Small intestine (tissue), 16 donors: ENCODE measurements at places on chromosomes 12 and 14. TPM values are rescaled to one million over a fixed set of nuclear protein-coding genes. Genes with fewer than 3 reads are reported as not detected.

DNA sequence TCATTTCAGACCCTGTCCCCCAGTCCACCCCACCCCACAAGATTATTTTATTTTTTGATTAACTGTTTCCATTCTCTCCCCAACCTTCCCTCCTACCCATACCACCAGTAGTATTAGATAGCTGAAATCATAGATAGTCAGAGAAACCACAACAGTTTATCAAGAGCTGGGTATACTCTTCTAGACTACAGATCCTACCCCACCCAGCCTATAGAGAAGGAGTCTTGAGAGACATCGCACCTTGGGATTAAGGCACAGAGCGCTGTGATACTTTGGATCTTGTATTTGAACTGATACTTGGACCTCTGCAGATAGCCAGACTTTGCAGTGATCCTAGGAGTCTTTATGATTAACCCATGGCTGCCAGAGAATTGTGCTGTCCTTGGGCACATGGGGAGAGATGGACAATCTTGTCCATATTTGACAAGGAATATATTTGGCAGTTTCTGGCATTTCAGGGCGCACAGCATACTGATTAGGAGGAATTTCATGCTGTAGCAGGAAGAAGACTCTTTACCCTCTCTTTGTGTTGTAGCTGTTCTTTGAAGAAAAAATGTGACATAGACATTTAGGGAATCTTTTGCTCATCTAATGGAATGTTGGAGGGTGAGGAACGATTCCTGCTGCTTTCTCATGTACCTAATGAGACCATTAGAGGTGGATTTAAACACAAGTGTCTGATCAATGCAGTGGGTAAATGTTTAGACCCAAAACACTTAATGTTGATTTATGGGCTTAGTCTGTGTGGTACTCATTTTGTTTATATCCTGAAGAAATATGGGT is 982 bp downstream of the RBMS2 start:
- no peak for DNase-seq

- DNase-seq: no peak
Observed at GRCh38 chr14:99131632-99132271, 140.2 kb downstream of the BCL11B start.

HOXC12 gene
- polyA plus RNA-seq: not detected

LBHD2 gene
- polyA plus RNA-seq: not detected
